Mucosa of gallbladder (tissue), 1 donor: ENCODE measurements at places on chromosomes 3 and 15.

- no peak for DNase-seq
These were observed 249.0 kb downstream of the TLE3 start for GRCh38 chr15:69848551-69849231.

DNA sequence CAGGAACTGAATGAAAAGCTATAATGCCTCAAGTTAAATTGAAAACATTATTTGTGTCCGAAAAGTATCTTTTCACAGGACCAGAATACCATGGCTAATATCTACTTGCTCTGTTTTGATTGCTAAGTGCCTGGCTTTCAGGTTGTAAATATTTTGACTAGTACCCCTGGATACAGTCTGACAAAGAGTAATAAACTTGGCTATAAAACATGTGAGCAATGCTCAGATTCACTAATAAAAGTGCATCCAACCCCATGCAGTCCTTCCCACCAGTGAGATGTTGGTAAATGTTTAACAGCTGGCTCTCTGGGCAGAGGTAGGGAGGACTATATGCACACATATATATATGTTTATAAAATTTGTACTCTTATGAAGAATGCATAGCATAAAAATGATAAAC is 281.8 kb upstream of the TGFBR2 start:
- no peak for DNase-seq

DNA sequence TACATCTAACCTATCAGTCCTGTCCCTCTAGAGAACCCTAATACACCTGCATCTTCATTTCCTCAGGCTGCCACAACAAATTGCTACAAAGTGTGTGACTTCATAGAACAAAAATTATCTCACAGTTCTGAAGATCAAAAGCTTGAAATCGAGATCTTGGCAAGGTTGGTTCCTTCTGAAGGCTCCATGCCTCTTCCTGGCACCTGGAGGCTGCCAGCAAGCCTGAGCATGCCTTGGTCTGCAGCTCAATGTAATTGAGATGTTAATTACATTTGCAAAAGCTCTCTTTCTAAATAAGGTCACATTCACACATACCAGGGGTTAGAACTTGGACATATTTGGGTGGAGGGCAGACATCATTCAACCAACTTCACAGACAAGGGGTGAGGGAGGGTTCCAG is 86.4 kb upstream of the ABHD17C start:
- no peak for DNase-seq

GRCh38 chr15:88003541-88004327 is 252.8 kb downstream of the NTRK3 start:
- no peak for DNase-seq

- DNase-seq = no peak
These were observed 172.2 kb downstream of the GHSR start for GRCh38 chr3:172276103-172276502.

GRCh38 chr15:93289941-93290617 is 201.1 kb upstream of the RGMA start:
- DNase-seq = no peak

DNA sequence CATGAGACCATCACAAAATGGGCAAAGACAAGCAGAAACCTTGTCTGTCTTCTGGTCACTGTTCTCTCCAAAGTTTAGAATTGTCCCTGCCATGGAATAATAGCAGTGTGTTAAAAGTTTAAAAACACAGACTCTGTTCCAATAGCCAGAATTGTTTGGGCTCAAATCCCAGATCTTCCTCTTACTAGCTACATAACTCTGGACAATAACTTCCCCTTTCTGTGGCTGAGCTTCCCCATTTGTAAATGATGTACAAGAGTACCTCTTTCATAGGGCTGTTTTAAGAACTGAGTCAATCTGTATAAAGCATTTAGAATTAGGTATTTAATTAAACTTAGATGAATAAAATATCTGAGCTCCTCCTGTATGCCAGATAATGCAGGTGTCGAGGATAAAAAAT is 623.0 kb downstream of the NTRK3 start:
- no peak for DNase-seq

DNA sequence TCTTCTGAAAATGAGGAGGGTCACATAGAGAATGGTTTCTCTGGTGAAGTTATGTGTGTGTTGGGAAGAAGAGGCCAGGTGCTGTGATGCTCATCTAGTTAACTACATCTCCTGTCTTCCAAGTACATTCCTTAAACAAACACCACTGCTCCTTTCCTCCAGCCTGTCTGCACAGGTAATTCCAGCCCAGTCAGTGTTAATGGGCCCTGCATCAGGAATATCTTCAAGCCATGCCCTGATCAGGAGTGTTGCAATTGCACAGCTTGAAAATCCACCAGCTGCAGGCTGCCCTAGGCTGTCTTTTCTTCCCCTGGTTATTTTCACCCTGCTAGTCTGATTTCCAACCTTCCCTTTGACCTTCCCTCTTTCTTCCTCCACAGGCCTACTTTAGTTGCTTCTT is 41.9 kb upstream of the LMOD3 start:
- no peak for DNase-seq

DNA sequence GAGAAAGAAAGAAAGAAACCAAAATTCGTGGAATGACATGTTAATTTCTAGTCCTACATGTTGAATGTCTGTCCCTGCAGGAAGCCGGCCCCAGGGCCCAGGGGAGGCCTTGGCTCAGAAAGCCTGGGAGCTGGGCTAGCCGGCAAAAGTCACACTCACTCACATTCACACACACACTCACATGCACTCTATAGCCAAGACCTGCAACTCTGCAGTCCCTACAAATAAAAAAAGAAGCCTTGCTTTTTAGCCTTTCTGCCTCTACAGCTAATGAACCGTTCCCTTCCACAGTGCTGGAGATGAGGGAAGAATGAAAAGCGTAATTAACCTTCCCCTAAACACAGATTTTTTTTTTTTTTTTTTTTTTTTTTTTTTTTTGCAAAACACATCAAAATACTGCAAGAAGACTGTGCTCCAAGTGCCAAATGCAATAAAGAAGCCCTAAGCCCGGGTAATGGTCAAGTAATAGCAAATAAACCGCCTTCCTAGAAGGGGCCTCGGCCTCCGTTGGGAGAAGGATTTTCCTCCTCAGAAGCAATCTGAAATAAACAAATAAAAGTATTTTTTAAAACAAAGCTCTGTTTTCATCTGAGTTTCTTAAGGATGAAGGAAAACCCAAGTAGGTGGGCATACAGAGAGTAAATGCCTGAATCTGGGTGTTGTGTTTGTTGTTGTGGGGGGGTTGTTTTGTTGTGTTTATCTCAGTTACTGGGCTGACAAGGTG is 4.3 kb downstream of the MECOM start:
- DNase-seq = no peak

DNA sequence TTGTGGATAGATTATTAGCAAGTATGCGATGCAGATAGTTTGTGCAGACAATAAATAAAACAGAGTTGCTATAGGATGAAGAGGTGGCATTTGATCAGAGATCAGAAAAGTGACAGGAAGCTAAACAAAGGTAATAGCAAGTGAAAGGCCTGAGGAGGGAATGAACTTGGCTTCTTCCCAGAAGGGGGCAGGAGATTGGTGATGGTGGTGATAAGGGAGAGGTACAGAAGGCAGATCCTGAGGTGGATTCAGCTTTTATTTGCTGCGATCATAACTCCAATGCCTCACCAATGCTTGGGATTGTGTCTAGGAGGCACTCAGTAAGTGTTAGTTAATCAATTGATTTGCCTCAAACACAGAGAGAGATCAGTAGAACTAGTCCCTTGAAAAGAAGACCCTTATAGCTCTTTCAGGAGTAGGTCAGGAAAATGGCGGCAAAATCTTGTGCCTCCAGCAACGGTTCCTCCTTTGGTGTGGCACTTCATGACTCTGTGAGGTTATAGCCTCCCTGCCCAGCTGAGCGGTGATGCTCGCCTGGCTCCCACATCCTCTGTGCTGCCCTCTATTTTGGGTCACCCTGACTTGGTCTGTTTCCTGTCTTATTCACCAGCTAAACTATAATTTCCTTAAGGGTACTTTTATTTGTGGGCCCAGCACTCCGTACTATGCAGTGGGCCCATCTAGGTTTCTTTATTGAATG is 37.5 kb downstream of the TGFBR2 start:
- DNase-seq = no peak

DNA sequence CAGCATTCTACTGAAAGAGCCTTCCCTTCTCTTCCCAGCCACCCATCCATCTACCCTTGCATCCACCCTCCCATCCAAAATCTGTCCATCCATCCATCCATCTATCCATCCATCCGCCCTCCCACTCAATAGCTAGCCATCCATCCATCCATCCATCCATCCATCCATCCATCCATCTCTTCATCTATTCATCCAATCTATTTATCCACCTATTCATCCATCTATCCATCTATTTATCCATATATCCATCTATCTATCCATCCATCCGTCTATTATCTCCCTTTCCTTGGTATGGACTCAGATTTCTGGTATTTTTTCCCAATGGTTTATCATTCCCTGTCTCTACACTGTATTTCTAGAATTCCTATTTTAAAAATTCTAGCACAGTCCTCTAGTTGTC is 46.1 kb upstream of the PPARG start:
- DNase-seq = no peak

- no peak for DNase-seq
These were observed 127.1 kb upstream of the UMPS start for GRCh38 chr3:124602980-124603627.

DNA sequence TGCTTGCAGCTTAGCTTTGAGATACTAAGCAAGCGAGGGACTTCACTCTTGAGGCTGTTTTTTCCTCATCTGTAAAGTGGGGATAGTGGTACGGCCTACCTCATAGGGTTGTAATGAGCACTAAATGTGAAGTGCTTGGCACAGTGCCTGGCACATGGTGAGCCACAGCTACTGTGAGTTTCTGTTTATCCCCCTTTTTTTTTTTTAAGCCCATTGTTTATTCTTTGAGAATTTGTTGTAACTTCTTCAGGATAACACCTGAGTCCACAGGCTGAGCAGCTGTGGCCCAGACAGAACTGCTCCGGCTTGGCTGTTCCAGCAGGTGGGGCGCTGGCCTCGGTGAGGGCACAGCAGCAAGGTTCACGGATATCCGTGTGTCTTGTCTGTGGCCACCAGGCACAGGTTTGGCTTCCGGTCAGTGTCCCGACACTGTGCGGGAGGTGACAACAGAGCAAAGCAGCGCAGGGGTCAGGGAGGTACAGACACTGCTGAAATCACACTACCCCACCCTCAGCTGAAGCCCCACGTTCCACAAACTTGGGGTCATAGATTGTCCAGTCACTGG is 7.3 kb upstream of the ISG20 start:
- no peak for DNase-seq

- DNase-seq = no peak
These were observed 18.2 kb upstream of the JMJD7 start for GRCh38 chr15:41809526-41810220.

DNA sequence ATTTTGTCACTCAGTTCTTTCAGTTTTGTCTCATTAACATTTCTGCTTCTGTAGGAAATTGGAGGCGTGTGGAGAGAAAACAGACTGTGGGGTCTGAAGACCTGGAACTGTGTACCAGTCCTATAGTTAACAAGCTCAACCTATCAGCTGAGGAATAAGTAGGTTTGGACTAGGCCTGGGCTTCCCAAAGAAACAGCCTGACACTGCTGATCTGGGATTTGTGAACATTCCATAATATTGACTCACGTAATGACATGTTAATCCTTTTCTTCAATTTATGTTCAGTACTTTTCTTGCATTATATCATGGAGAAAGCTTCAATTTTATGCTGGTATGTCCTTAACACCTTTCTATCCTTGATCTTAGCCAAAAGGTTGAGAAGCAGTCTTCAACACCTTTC is 181.6 kb upstream of the RORA start:
- no peak for DNase-seq

DNA sequence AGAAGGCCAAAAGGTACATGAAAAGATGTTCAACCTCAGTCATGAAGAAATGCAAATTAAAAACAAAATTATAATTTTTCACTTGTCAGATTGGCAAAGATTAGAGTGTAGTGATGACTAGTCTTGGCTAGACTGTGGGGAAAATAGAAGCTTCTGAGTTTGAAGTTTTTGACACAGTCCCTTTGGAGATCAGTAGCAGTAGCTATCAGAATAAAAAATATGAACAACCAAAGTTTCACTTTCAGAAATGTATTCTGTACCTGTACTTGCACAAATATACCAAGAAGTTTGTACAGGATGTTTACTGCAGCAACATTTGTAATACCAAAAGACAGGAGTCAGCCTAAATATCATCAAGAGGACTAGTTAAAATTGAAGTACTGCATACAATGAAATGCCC is 14.1 kb downstream of the ATP2C1 start:
- DNase-seq = no peak

GRCh38 chr3:104279617-104280016 is 1087.1 kb upstream of the ALCAM start:
- no peak for DNase-seq

DNA sequence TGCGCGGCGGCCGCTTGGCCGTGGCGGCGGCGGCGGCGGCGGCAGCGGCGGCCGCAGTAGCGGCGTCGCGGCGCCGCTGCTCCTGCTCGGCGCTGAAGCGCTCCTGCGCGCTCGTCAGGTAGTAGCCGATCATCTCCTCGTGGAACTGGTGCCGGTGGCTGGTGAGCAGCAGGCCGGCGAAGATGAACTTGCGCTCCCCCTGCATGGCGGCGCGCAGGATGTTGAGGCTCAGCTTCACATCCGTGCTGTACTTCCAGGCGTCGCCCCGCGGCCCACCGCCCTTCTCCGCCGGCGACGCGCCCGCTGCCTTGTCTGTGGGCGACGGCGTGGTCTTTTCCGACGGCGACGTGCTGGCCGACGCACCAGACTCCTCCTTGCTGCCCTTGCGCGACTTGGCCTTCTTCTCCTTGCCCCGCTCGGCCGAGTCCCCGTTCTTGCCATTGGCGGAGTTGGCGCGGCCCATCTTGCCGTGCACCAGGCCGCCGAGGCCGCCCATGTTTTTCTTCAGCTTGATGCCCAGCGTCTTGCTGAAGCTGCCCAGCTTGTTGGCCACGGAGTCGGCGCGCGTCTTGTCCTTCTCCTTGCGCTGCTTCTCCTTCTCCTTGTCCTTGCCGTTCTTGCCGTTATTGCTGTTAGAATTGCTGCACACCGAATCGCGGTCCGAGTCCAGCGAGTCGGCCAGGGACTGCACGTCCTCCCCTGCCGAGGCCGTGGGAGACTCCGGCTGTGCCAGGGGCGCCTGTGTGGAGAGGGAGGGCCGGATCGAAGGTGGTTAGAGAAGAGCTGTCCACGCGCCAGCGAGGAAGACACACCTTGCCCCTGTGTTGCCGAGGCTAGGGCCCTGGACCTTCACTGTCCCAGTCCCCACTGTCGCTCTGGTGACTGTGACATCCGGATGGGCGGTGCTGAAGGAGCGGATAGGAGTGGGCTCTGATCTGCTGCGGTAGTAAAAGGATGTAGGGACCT is 157.6 kb downstream of the KLF13 start:
- DNase-seq = no peak

DNA sequence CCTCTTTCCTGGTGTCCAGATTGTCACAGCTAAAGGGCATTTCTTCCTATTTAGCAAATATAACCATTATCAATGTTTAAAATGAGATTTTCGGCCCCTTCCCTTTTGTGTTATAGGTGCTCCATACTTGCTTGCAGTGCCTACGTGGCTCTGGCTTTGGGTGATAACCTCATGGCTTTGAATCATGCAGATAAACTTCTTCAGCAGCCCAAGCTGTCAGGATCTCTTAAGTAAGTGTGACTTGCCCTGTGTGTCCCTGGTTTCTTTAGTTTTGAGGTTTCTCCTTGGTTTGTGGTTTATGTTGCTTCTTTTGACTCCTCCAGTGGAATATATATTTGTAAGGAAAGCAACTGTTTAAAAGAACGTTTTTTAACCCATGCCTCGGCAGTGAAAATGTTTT is 58.5 kb upstream of the TRIM71 start:
- no peak for DNase-seq
